ENCODE measurements at places on chromosomes 7 and 10. TPM values are rescaled to one million over a fixed set of nuclear protein-coding genes. Genes with fewer than 3 reads are reported as not detected.
A peak's percentile ranks its signal among the peaks of the same experiment; 100 is the strongest.

DNA sequence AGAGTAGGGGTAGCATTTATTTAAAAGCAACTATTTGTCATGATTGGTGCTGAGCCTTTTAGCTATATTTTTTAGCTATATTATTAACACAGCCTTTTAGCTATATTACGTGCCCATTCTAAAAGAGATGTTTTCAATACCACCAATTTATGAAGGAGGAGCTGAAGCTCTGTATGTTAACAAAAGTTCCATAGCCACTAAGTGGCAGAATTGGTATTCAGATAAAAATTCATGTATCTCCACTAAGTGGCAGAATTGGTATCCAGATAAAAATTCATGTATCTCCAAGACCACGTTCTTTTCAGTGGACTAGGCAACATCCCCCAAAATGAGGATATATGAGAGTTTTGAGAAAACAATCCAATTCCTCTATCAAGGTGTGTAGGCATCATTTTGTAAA, 268.6 kb downstream of the HGF start:
- DNase-seq = no peak

DNA sequence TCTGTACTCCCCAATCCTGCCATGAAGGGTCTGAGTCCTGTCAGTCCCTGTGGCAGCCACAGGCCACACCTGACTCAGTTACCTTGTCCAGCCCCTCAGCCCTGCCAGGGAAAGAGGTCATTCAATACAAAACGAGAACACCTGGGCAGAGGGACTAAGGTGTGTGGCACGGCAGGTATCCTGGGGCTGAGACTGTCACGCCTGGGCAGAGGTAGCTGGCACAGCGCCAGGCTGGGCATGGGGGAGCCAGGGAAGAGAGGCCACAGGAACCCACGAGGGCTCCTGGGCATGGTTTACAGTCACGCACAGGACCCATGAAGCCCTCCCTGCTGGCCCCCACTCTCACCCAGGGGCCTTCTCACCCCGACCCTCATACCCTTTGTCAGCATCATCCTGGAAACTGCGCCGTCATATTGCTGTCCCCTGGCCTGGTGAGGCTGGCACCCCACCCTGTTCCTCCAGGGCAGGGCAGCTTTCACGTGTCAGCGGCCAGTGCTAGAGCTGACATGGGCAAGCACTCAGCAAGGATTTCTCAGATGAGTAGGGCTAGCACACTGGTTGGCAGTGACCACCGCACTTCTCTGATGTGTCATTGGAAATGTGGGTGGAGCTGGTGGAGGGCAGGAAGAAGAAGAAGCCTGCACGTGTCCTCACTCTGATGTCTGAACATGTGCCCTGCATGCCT, 42.7 kb downstream of the LRRC18 start:
- peak; percentile 81 for DNase-seq

DNA sequence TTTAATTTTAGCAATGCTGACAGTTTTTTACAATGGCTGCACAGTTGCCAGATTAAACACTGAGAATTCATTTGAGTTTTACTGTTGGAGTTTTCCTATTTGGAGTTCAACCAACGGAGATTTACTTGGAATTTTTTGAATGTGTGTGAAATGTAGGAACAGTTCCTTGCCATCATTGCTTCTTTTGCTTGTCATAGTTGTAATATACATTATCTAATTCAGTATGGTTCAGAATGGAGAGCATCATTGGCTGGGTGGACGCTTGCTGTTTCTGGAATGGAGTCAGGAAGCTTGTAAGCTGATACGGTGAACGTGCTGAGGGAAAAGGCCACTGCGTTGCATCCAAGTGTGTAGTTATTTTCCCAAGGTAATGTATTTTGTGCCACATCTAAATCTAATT, 404.3 kb upstream of the KLF6 start:
- no peak for DNase-seq

DNA sequence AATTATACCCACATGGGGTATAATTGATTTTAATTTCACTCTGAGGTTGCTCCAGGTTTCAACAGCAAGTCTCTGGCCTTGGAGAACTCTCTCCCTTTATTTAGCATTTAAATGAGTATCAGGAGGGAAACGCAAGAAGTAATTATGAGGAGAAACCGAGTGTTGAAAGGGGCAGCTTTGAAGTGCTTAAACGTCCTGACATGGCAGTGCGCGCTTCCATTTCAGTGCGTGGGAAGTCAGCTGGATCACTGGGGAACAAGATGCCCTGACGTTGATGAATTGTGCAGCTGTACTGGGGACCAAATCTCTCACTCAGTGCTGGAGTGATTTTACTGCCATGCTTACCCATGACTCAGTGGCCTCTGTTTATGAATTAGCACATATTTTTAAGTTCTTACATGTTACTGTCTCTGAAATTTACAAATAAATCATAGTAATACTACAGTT, 106.0 kb upstream of the PRR15 start:
- peak; percentile 90 for DNase-seq

The GIMAP6 gene
- 48.7 TPM for total RNA-seq

All from kidney (tissue), 22 donors.